ENCODE measurements at places on chromosomes 13 and 19.

GRCh38 chr13:27679396-27679795 is 57.7 kb downstream of the POLR1D start:
- DNase-seq: no peak

GRCh38 chr19:18253716-18254115 is 20.5 kb downstream of the IQCN start:
- no peak for DNase-seq

GRCh38 chr19:7250057-7250596 is 44.1 kb downstream of the INSR start:
- no peak for DNase-seq

DNA sequence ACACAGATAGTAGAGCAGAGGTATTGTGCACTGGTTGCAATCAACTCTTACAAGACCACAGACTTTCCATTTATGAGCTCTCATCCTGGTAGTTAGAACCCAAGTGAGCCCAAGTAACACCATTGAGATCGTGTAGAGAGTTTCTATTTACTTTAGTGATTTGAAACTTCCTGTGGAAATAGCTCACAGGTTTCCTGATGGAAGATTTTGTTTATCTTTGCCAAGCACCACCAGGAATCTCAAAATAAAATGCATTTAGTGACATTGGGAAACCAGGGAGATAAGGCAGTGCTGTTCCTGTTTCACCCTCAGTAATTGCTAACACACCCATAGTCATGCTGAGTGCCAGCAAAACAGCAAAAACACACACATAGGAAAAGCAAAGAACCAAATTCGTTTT is 102.5 kb downstream of the FLT1 start:
- no peak for DNase-seq

DNA sequence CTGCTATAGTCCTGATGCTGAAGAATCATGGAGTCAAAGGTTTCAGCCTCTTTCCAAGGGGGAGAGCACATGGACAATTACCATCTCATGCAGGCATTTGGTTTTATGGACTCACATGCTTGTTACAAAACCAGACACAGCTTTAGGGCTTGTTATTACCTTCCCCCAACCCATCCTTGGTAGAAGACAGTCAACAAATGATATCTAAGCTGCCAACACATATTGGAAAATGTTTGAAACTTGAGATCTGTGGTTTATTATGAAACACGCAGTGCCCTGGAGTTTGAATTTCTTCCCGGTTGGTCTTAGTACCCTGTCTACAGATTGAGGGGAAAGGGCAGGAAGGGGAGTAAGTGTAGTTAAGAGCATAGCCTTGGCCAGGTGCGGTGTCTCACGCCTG is 12.5 kb upstream of the CYP2A6 start:
- DNase-seq: no peak

GRCh38 chr13:65985612-65986011 is 1244.5 kb downstream of the PCDH9 start:
- no peak for DNase-seq

DNA sequence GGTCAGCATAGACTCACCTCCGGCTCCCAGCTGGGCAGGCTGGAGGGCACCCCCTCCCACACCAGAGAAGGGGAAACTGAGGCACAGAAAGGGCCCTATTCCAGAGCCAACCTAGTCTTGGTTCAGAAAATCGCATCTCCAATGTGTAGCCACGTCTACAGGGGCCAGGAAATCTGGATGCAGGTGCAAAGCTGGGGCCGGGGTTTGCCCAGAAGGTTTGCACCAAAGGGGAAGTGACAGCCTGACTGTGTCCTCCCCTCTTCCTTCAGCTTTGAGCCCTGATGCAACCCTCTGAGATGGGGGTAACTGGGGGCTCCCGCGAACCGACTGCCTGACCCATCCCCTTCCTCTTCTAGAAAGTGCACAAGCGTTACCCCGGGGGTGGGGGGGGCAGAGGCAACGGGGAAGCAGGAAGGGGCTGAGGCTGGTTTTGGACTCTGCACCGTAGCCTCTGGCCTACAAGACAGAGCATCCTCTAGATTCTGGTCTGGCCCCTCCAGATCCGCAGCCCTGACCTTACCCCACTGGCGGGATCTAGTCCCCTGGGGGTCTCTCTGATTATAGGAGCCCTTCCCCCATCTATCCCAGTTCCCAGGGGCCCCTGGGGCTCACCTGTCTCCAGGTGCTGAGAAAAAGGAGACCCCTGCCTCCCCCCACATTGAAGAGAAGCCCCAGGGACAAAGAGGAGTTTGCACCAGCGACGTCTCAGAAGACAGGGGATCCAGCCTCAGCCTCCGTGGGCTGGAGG is 1.1 kb upstream of the ONECUT3 start:
- DNase-seq: no peak

DNA sequence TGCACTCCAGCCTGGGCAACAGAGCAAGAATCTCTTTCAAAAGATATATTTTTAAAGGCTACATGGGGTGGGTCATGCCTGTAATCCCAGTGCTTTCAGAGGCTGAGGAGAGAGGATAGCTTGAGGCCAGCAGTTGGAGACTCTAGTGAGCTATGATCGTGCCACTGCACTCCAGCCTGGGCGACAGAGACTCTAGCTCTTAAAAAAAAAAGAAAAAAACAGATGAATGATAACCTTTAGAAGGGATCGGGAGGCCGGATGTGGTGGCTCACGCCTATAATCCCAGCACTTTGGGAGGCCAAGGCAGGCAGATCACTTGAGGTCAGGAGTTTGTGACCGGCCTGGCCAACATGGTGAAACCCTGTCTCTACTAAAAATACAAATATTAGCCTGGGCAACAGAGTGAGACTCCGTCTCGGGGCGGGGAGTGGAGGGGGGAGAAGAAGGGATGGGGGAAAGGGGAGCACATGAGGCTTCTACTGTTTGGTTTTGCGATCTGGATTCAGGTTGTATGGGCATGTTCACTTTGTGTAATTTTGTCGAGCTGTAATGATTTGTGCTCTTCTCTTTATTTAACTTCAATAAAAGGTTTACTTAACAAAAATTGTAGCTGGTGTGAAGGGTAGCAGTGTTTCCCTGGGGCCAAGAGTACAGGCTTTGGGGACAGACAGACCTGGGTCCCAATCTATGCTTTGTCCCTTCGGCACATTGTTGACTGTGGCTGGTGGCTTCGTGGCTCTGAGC is 1.1 kb upstream of the PSMC4 start:
- DNase-seq: no peak

DNA sequence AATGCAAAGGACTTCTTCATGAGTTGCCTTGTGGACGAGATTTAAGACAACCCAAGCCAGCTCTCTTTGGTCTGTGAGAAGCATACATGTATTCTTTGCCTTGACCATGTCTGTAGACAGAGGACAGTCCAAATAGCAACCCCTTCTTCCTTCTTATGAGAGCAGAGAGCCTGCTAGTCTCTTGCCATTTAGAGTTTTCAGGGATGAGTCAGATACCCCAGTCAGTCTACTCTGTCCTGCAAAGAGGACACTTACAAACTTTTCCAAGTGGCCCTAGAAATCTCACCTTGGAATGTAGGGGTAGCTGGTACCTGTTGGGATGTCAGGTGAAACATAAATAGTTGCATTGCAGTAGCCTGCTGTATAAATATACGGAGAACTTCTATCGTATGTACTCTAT is 36.7 kb downstream of the DNAJC3 start:
- DNase-seq: no peak

DNA sequence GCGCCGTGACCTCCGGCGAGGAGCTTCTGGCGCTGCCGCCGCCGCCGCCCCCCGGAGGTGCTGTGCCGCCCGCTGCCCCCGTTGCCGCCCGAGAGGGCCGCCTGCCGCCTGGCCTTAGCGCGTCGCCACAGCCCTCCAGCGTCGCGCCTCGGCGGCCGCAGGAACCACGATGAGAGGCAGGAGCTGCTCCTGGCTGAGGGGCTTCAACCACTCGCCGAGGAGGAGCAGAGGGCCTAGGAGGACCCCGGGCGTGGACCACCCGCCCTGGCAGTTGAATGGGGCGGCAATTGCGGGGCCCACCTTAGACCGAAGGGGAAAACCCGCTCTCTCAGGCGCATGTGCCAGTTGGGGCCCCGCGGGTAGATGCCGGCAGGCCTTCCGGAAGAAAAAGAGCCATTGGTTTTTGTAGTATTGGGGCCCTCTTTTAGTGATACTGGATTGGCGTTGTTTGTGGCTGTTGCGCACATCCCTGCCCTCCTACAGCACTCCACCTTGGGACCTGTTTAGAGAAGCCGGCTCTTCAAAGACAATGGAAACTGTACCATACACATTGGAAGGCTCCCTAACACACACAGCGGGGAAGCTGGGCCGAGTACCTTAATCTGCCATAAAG is 4.8 kb downstream of the PDX1 start:
- DNase-seq: no peak

- DNase-seq: no peak
Observed at GRCh38 chr19:42267644-42268141, 1.4 kb upstream of the CIC start.

- peak; percentile 72 for DNase-seq
Observed at GRCh38 chr19:4976401-4977298, 7.7 kb downstream of the KDM4B start.

DNA sequence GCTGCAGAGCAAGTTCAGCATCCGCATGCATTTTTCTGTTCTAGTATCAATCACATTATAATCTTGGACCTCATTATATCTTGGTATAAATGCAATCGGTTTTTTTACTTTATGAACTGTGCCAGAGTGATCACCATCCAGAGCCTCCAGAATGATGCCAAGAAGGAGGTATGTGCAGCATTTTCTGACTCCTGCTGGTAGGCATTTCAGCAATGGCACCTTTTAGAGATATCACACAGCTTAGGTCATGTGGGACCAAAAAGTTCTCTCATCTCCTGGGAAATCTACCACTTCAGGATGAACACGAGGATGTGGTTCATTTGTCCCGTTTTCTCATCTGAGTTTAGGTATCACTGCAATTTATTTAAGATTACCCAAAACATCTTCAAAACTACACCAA is 220.4 kb downstream of the VWA8 start:
- no peak for DNase-seq

DNA sequence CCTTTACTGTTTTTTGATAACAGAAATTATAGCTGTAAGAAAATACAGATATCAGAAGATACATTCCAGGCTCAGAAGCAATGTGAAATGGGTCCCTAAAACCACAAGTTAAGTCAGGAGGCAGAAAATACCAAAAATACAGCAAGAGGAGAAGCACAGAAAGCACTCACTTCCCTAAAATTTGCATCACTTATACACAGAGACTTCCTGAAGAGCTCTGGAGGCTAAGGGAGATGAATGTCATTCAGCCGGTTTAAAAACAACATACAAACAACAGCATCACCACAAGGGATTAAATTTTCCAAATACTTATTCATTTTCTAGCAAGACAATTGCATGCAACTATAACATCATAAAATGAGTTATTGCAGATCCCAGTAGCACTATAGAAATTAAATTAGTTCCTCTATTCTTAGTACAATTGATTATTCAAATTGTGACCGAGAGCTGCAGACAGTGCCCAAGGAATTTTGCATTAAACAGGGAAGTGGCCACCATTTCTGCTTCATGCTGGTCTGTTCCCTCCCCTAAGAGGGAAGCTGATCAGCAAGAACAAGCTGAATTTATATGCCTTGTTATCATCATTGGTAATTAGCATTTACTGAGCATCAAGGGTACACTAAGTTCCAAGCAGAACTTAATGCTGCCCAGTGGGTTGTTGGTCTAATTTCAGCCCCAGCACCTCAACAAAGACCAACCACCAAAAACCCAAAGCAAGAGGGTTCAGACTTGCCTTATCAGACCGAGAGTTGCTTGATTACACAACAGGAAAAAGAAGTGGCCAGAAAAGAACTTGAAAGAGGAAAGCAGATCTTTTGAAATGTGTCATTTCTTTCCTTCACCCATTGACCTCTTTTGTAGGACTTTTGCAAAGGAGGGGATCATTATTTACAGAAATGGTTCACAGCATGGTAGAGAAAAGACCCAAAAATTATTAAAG is 140.7 kb downstream of the KCTD12 start:
- DNase-seq: no peak

DNA sequence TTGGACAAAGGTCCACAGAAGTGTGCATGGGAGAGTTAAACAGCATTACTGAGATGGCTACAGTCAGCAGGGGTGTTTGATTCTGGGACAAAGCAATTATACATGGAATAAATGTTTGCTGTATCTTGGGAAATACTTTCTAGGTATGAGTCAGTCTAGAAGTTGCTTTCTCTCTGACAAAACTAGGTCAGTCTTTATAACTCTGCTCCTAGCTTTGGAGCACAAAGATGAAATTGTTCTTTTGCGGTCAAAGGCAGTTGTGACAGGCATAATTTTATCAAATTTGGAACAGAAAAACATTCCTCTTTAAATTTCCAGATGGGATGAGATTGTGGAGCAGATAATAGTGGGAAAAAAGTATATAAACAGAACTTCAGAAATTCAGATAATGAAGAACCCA is 1045.4 kb upstream of the MIR17HG start:
- no peak for DNase-seq

GRCh38 chr19:11137542-11138384 is 17.8 kb downstream of the SPC24 start:
- peak; percentile 83 for DNase-seq

DNA sequence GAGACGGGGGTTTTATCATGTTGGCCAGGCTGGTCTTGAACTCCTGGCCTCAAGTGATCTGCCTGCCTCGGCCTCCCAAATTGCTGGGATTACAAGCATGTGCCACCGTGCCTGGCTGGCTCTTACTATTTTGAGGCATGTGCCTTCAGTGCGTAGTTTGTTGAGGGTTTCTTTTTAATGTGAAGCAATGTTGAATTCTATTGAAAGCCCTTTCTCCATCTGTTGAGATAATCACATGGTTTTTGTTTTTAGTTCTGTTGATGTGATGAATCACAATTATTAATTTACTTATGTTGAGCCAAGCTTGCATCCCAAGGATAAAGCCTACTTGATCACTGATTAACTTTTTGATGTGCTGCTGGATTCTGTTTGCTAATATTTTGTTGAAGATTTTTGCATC is 290.9 kb downstream of the KCNRG start:
- no peak for DNase-seq

- no peak for DNase-seq
Observed at GRCh38 chr19:45765702-45766295, 3.3 kb downstream of the SIX5 start.

DNA sequence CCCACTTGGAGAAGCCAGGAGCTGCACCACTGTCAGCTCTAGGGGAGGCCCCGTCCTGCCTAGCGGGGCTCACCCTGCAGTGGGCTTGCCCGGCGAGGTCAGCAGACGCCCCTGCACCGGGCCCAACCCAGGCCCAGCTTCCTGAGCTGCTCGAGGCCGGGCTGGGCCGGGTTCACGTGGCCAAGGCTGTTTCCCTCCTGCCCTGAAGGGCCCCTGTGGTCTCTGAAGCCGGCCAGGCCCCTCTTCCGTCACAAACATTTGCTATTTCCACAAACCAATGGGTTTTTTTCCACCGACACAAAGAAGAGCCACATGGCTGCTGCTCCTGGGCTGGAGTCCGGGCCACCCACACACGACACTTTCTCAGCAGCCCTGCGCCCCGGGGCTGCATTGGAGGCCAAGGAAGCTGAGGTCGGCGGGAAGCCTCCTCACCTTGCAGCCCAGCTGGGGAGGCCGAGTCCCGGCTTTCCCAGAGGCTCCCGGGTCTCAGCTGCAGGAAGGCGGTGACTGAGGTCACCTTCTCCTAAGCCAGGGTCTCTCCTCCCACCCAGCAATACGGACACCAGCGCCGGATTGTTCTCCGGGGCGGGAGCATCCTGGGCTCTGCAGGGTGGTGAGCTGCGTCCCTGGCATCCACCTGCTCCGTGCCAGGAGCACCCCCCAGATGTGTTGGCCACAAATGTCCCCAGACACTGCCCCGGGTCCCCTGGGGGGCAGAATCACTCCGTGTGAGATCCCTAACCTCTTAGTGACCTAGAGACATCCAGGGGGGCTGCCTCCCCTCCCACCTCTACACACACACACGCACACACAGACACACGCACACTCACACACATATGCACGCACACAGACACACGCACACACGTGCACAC is 80.5 kb downstream of the GADD45B start:
- DNase-seq: peak; percentile 15
